Amygdala (tissue), 56 donors: ENCODE measurements at places on chromosomes 4 and X.
A peak's percentile ranks its signal among the peaks of the same experiment; 100 is the strongest.

GRCh38 chr4:141896687-141897086 lies 260.3 kb downstream of the IL15 start:
- DNase-seq, result no peak

- peak; percentile 12 for DNase-seq
Measured at GRCh38 chr4:5812506-5813229, 80.2 kb downstream of the CRMP1 start.

- no peak for DNase-seq
Measured at GRCh38 chr4:67333664-67334063, 211.6 kb downstream of the CENPC start.

- DNase-seq, result no peak
Measured at GRCh38 chr4:26161030-26161824, 159.6 kb upstream of the RBPJ start.

- no peak for DNase-seq
Measured at GRCh38 chr4:77100234-77100633, 24.4 kb upstream of the CCNI start.

DNA sequence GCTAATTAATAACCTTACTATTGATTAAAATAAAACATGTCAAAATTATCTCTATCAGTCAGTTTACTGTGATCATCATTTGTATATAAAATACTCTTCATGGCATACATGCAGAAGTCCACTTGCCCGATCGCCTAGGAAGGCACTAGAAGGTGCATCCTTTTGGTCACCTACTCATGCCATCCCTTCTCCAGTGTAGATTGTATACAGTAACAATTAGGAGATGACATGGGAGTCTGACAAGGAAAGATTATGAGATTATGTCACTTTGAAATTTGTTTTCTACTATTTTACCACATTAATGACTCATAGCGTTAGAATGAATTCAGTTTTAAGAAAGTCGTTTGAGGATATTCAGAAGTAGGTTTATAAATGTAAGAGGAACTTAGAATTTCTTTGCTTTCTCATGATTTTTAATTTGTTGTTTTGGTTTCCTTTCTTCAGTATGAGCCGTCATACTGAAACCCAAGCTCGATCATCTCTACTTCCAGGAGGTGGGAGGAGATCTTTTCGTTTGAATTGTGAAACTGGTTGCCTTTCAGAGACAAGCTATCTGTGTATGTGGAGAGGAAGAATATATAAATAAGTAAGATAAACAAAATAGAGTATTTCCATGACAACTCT lies 51.1 kb upstream of the UNC5C start:
- no peak for DNase-seq

DNA sequence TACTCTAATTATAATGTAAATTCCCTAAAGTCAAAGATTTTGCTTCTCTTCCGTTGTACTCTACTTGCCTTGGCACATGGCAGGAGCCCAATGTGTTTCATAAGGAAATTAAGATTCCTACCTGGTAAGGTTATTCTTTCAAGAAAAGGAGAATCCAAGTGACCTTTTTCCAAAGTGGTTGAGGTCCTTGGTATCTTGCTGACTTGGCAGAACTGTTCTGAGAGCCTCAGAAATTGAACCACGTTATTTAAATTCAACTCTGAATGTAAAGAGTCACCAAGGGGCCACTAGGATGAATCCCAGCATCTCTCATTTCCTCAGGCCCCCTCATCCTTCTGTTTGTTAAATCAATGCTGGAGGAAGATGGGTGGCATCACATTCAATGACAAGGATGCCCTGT lies 418.2 kb upstream of the MAGEB2 start:
- no peak for DNase-seq

DNA sequence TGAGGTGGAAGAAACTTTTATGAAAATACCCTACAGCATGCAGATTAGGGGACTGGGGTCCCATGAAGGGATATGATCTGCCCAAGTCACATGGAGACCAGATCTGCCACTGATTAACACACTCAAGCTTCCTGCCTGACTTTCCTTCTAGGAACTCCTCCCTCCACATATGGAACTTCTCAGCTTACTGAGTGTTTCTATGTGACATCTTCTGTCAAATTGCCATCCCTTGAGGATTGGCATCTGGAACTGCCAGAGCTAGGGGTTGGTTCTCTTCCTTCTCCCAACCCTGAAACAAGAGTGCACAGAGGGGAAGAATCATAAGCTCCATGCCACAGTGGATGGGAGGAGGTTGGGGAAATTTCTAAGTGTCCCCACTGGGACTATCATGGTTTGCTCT lies 150.6 kb upstream of the MBNL3 start:
- no peak for DNase-seq

GRCh38 chrX:112800971-112801775 lies 39.5 kb downstream of the AMOT start:
- no peak for DNase-seq

DNA sequence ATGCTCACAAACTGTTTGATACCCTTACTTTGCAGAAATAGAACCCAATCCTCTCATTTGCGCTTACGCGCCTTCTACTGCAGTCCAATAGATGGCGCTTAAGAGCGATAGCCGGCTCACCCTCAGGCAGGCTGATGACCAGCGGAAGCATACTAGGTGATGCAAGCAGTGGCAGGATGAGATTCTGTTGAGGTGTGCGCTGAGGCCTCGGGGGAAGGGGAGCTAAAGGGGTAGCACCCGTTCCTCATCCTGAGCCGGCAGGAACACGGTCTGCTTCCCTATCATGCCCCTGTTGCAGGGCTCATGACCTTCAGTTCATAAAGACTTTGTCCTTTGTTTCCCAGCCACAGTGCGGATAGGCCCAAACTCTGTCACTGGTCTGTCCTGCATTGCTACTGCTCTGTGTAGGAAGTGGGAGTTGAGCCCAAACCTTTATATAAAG lies 628.9 kb downstream of the TLL1 start:
- DNase-seq, result no peak

DNA sequence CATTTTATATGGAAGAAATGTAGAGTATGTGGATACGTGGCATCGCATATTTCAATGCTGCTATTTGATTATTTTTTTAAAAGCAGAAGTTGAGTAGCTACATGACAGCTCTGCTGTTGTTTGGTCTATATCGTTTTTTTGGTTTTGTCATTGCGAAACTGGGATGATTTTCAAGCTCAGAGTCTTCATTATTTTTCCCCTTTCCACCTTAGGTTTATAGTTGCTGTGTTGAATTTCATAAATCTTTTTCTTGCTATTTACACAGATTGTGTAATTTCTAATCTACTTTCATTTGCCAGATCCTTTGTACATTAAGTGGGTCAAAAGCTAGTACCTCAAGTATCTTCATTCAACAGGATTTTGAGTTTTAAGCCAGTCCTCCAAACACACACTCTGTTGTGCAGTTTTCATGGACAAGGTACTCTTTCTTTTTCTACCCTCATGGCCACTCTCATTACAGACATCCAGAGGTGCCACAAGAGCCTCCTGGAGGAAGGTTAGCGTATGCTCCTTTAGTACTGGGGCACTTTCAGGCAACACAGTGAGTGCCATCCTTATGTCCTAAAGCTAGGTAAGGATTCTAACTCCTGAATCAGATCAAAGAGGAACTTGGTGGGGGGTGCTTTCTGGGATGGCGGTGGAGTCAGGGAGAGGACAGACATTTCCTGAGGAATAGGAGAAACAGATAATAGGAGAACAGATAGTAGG lies 123.2 kb downstream of the FHIP1A start:
- no peak for DNase-seq

DNA sequence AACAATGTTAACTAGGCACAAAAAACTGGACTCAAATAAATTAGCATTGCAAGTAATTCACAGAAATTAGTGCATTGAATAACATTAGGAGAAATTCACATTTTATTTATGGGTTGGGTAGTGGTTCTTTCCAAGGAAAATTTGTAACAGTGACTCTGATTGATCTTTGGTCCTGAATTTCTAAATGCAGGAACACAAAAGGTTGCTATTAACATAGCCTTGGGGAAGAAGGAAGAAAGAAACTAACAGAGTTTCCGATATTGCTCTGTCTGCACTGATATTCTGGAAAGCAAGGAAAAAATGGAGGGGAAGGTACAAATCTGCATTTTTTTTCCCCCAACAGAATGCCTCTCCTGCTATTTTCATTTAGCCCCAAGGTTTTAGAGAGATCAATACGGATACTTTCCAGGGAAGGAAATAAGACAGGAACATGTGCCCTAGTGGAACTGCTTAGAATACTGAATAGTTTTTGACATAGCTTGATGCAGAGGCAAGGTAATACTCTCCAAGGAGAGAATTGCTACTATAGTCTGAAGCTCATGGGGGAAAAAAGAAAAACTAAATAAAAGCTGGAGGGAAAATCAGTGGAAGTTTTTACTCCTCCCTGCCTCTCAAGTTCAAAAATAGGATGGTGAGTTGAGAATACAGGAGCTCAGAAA lies 490.1 kb downstream of the RAPGEF2 start:
- no peak for DNase-seq

- DNase-seq, result no peak
Measured at GRCh38 chr4:53589511-53589910, 1.8 kb downstream of the LNX1 start.

GRCh38 chr4:77852892-77853495 lies 9.6 kb upstream of the MRPL1 start:
- DNase-seq, result no peak

- DNase-seq, result no peak
Measured at GRCh38 chr4:75997081-75997480, 6.3 kb upstream of the SDAD1 start.

DNA sequence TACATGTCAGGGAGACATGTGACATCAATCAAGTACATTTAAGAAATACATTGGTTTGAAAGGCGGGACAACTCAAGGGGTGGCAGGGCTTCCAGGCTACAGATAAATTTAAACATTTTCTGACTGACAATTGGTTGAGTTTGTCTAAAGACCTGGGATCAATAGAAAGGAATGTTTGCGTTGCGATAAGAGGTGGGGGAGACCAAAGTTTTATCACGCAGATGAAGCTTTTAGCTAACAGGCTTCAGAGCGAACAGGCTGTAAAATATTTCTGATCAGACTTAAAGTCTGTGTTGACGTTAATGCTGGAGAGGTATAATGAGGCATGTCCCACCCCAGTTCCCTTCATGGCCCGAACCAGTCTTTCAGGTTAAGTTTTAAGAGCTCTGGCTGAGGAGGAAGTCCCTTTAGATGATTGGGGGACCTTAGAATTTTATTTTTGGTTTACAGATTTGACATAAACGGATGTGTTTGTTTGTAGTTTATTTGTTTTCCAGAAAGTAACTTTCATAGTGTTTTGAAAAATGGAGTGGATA lies 346.7 kb upstream of the RASGEF1B start:
- DNase-seq, result no peak

GRCh38 chr4:476501-476900 lies 22.5 kb downstream of the ZNF721 start:
- DNase-seq, result no peak

- DNase-seq, result no peak
Measured at GRCh38 chr4:133084421-133084820, 64.7 kb upstream of the PCDH10 start.

GRCh38 chr4:36264207-36264826 lies 17.1 kb upstream of the DTHD1 start:
- no peak for DNase-seq

DNA sequence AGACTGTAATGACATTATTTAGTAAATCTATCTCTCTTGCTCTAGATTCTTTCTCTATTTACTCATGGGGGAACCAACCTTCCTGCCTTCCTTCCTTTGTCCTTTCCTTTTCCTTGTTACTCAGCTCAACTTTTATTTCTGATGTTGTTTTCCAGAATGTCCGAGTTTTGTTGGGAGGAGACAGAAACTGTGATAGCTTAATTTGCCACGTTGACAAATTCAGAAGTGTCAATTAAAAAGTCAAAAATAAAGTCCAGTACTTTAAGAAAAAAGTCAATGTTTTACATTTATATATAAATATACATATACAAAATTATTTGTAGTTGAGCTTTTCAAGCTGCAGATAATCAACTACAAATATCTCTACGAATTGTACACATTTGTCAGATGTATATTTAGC lies 1187.7 kb downstream of the ADGRL3 start:
- no peak for DNase-seq

- DNase-seq, result no peak
Measured at GRCh38 chr4:73902038-73902637, 32.9 kb downstream of the CXCL1 start.

- no peak for DNase-seq
Measured at GRCh38 chr4:102560571-102561341, 59.6 kb downstream of the NFKB1 start.

DNA sequence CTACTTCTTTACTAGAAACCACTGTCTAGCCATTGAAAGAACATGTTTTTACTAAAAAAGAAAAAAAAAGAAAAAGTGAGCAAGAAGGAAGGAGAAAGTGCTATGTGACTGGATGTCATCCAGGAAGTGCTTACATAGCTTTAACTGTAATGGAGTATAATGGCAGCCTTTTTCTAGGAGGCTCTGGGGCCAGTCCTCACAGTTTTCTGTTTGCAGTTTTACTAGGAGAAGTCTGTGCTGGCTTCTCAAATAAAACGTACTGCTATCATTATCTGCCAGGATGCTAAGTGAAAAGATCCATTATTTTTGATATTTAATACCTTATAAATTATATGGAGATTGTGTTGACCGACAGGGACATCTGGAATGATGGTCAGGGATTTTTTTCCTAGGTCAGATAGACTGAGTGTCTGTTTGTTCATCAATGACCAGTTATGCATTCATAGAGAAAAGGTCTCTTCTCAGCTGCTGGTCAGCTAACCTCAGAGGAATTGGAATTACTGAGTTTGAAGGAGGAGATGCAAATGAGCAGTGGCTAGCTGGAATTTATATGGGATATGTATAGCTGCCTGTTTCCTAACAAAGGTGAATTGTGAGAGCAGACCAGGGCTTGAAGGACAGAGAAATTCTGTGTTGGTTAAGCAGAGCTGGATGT lies 21.7 kb downstream of the LPAR4 start:
- DNase-seq, result no peak

DNA sequence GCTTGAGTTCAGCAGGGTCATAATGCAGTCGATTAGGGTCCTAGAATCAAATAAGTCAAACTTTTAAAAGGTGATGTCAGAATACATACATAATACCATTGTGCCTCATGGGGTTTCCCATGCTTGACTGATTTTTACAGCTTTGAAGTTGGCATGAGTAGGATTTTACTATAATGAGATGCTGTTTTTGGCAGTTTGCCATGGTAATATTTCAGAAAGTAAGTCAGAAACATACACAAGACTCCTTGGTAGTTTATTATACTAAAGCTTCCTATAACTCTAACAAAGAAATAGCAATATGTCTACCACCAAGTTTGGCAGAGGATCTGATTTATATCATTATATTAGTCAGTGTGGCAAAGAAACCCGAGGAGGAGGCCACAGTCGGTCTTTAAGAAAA lies 45.2 kb downstream of the PHKA2 start:
- DNase-seq, result no peak

DNA sequence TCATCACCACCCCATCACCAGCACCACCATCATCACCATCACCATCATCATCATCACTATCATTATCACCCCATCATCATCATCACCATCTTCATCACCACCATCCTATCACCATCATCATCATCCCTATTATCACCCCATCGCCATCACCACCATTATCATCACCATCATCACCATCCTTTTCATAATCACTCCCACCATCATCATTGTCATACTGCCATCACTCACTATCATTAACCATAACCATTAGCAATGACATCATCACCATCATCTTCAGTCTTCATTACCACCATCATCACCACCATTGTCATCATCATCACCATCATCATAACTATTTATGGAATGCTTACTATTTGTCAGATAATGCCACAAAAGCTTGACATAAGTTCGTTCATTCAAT lies 35.7 kb downstream of the CRMP1 start:
- DNase-seq, result no peak

GRCh38 chr4:42855779-42856178 lies 36.7 kb upstream of the GRXCR1 start:
- DNase-seq, result no peak

GRCh38 chr4:9685692-9686091 lies 95.7 kb upstream of the DRD5 start:
- no peak for DNase-seq
